ENCODE measurements at places on chromosomes 2 and 18. TPM values are rescaled to one million over a fixed set of nuclear protein-coding genes. Genes with fewer than 3 reads are reported as not detected.

ALPI gene
- not detected for total RNA-seq

GRCh38 chr18:47930199-47930930 lies at the start of gene SMAD2:
SMAD2 (minus strand) TSS chr18:47930659; CDS start chr18:47896756, 33,903 bp downstream.
- peak within 1 kb of the TSS; percentile 90 for H3K4me3 ChIP-seq
- no peaks in the 10 kb centered on the region for H3K27me3 ChIP-seq
- DNase-seq = peak; percentile 98
- H3K36me3 ChIP-seq = no peaks in the 10 kb centered on the region
- peak within 1 kb of the TSS; percentile 96 for H3K27ac ChIP-seq

GRCh38 chr2:122478771-122479170 lies 723.3 kb downstream of the TSN start:
- H3K4me1 ChIP-seq = no peaks in the 10 kb centered on the region
- H3K36me3 ChIP-seq = no peaks in the 10 kb centered on the region
- H3K4me3 ChIP-seq = no peak overlapping the region
- no peak overlapping the region for H3K27ac ChIP-seq

DNA sequence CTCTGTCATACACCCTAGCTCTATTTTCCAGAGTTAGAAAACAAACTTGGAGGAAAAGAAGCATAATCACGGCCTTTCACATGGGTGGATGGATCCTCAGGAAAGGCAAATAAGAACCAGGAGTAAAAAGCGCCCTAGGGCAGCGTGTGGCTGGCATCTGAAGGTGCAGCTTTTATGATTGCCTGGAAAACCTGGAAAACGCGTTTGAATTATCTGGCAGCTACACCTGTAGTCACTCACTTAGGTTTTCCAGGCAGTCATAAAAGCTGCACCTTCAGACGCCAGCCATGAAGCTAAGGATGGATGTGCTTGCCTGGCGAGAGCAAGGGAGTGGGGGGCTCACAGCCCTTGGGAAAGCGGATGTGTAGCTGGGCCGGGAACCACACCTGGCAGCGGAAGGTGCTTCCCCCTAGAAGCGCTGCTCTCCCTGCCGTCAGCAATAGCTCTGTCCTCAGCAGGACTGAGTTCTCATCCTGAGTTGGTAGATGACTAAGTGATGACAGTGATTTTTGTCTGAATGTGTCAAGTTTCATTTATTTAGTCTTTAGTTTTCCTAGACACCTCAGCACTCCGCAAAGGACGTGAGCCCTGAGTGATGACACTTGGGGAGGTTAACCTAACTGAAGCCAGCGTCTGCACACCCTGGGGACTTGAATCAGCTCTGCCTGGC lies 82.0 kb downstream of the DCDC2C start:
- no peak overlapping the region for H3K27ac ChIP-seq
- no peaks in the 10 kb centered on the region for H3K27me3 ChIP-seq
- no peak for DNase-seq
- no peaks in the 10 kb centered on the region for H3K4me1 ChIP-seq

- peak overlapping the region; percentile 52 for H3K27ac ChIP-seq
- no peaks in the 10 kb centered on the region for H3K4me1 ChIP-seq
- no peaks in the 10 kb centered on the region for H3K36me3 ChIP-seq
- H3K4me3 ChIP-seq = no peak overlapping the region
- no peaks in the 10 kb centered on the region for H3K27me3 ChIP-seq
Measured at GRCh38 chr2:20149703-20150030, 75.3 kb downstream of the SDC1 start.

DNA sequence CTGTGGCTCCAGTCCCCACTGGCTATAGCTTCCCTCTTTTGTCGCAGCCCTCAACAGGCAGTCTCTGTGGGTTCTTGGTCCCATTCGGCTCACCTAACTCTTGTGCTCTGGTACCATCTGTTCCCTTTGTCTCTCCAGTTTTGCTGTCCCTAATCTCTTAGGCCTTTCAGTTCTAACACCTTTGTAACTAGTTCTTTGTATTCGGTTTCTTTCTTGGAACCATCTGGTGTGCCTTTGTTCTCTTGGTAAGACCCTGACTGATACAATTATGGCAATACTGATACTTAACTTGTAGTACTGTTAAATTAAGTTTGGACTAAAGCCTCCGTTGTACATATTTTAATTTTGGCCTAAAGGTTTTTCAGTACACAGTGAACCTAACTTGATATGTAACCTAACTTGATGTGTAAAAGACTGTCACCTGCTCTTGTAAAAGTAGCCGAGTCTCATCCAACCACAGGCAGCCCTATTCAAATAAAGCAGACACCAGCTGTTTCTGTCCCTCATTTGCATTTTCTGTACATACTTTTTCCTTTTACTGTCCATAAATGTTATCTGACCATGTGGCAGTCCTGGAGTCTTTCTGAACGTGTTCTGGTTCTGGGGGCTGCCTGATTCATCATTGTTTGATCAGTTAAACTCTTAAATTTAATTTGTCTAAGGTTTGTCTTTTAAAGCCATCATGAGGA lies 4.8 kb upstream of the MRPL44 start:
- no peak for DNase-seq
- H3K36me3 ChIP-seq = no peaks in the 10 kb centered on the region
- H3K27ac ChIP-seq = no peak overlapping the region
- H3K4me1 ChIP-seq = peaks cover 29% of the 10 kb centered on the region

GRCh38 chr2:239594019-239594771 lies 193.4 kb upstream of the HDAC4 start:
- H3K4me3 ChIP-seq = no peak overlapping the region
- no peaks in the 10 kb centered on the region for H3K4me1 ChIP-seq
- no peak overlapping the region for H3K27ac ChIP-seq
- no peaks in the 10 kb centered on the region for H3K27me3 ChIP-seq
- H3K36me3 ChIP-seq = no peaks in the 10 kb centered on the region
- DNase-seq = peak; percentile 9
